ENCODE measurements at places on chromosomes 16 and 17.

DNA sequence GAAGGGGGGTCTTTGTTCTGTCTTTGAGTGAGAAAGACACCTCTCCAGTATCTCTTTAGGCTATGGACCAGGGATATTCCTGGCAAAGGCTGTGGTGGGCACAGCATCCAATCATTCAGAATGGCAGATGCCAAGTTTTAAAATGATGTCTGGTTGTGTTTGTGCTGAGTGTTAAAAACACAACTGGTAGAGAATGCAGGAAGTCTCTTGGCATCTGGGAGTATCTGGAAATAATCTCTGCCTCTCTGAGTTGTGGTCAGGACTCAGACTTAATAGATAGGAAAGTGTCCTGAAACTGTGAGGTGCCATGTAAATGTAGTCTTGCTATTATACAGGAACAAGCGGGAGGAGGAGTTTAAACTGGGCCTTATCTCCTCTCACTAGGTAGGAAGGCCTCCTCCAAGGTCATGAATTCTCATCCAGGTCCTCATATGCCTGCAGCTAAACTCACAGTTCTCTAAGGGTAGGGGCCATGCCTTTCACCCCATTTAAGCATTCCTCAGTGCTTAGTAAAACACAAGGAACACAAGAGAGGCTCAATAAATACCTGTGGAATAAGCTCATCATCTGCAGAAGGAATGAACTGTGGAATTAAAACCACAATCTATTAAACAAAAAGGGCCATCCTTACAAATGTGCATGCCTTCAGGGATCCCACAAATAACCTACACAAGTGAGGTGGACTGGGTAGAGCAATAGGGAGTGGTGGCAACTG, 317.6 kb downstream of the CBLN1 start:
- DNase-seq, result no peak

GRCh38 chr17:62681939-62682381, 54.5 kb downstream of the MRC2 start:
- no peak for DNase-seq

- peak; percentile 65 for DNase-seq
Observed at GRCh38 chr16:70428178-70428998, 10.5 kb downstream of the ST3GAL2 start.

DNA sequence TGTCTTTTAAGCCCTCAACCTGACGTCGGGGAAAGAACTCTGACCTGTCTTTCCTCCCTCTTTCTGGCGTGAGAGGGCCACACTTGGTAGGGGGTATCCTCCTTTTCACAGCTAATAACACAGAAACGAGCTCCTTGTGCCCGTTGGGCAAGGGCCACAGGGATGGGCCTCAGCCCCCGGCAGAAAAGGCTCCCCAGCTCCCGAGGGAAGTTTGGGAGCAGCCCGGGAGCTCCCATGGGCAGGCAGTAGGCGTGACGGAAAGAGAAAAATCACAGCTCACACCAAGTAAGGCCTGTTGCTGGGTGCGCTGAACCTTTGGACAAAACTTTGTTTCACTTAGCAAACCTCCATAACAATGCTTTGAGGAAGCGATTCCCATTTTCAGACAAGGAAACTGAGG, 82.8 kb upstream of the MED9 start:
- no peak for DNase-seq

- DNase-seq, result no peak
Observed at GRCh38 chr16:76819226-76819916, 371.6 kb upstream of the MON1B start.

DNA sequence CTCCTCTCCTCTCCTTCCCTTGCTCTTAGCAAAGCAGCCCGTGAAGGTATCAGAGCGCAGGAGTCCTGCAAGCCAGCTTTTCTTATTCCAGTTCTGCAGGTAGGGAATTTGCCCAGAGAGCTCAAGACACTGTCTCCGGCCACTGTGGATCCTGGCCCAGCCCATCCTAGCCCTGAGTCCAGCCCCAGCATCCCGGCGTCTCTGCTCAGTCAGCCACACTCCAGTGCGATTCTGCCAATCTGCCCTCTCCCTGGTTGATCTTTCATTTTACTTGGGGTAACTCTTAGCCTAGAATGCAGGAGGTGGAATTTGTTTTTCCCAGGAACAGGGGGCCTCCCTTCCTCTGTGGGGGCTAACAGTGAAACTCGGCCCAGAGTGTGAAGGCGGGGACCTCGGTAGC, 176.9 kb upstream of the GSE1 start:
- no peak for DNase-seq

DNA sequence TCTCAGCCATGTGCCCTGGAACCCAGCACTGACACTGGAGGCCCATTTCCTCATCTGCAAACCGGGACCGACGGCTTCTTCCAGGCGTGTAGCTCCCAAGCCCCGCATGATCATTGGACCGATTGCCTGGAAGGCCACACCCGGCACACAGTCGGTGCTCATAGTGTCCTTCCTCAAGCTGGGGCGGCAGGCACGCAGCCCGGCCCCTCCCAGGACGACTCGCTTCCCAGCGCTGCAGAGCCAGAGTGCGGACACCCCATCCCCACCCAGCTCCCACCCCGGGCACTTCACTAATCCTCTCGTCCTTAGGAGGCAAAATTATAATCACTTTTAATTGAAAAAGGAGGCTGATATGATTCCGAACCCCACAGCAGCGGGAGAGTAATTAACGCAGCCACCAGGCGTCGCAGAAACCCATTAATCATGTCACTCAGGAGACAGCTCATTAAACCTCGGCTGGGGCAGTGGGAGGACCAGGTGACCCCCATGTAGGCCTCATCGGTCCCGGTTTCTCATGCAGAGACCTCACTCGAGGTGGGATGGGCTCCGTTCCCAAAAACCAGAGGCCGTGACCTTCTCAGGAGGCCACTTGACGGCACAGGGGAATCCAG, 33.1 kb downstream of the ZNF469 start:
- DNase-seq, result no peak

GRCh38 chr16:29696881-29697331, 17.9 kb downstream of the QPRT start:
- no peak for DNase-seq

- no peak for DNase-seq
Observed at GRCh38 chr17:8294814-8295316, 335 bp downstream of the SLC25A35 start.

- no peak for DNase-seq
Observed at GRCh38 chr16:71707199-71707598, 17.3 kb downstream of the PHLPP2 start.

- DNase-seq, result no peak
Observed at GRCh38 chr16:16867973-16868372, 489.0 kb downstream of the NPIPA7 start.

DNA sequence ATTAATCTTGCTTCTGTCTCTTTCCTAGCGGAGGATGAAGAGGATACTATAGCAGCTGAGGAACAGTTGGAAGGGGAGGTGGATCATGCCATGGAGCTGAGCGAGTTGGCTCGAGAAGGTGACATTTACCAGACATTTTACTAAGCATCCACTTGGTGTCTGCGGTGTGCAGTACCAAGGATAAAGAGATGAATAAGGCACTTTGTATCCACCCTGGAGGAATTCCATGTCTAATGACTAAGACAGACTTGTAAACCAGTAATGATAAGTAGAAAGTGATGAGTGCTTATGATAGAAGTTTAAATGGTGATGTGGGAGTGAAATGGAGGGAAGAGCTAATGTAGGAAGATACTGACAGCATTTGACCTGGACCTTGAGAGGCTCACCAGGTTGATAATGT, 12.0 kb downstream of the SRCAP start:
- DNase-seq, result no peak

DNA sequence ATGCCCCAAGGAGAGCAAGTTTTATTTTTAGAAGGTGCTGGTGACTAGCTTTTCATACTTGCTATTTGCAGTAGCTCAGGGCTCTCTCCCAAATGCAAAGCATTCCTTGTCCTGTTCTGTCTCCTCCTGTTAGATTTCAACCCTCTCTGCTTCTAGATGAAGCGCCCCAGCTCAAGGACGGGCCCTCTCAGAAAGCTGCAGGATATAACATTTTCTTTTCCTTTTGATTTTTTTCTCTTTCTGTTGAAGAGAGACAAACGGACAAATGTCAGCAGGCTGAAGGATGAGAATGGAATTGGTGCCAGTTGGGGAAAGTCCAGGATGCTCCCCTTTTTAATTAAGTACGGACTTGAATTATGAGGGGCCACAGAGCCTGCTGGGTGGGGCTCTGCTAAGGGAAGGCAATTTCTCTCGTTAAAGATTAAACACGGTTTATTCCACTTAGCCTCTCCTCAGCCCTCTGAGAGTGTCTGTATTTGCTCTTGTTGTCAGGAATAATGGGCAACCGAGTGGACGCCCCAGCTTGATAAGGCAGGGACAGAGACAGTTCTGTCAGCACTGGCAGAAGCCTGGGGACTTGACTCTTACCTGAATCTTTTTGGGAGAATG, 6.2 kb upstream of the ETV4 start:
- no peak for DNase-seq

DNA sequence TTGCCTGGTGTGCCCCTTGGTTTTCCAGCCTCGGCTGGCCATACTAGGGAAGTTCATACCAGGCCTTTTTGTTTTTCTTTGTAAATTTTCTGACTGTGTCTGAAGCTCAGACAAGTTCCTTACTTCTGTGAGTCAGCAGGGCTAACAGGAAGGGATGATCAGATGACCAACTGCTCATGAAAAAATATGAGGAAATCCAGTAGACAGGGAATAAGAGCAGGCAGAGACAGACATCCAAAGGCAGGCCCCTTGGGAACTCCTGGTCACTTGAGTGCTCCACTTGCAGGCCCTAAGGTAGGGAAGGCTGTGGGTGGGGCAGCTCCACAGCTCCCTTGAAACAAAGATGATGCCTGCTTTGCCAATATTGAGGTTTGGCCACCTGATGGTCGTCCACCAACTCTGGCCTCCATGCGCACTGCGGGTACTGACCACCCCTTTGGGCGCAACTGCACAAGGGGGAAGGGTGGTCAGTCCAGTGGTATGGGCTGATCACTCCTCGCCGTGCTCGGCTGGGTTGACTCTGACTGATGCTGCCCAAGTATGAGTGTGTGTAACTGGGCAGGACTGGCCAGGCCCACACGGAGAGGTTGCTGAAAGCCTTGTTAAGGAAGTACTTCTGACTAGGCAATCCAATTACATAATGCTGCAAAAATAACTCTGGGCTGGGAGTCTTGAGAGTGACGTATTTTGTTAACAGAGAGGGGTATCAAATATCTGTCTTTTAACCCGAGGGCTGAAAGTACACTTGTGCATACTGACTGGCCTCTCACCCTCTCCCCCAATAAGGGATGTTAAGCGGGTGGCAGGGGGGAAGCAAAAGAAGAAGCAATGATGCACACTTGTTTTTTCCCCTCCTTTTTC, 20.8 kb upstream of the ZFHX3 start:
- DNase-seq, result peak; percentile 37

DNA sequence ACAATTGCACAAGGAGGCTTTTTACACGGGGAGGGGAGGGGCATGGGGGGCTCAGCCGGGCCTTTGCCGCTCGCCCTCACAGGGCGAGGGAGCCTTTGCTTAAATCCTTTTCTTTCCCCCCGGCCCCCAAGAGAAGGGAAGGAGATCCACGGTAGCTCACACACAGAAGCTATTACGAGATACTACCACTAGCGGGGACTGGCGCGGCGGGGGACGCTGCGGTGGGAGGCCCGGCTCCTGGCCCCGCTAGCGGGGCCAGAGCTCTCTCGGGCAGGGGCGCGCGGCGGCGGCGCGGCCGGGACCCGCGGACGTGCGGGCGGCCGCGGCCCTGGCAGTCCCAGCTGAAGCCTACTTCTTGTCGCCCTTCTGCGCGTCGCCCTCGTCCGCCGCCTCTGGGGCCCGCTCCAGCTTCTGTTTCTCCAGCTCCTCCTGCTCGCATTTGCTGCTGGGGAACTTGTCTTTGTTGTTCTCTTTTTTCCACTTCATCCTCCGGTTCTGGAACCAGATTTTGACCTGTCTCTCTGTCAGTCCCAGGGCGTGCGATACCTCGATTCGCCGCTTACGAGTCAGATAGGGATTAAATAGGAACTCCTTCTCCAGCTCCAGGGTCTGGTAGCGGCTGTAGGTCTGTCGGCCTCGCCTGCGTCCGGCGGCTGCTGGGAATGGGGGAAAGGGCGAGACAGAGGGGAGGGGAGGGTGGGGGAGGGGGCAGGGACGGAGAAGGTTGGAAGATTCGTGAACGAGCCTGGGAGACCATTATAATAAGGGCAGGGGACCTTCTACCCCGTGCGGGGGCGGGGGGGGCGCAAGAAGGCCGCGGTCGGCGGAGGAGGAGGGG, 2.0 kb downstream of the HOXB8 start:
- no peak for DNase-seq

GRCh38 chr17:50020841-50021599, 26.0 kb upstream of the DLX3 start:
- DNase-seq, result no peak

GRCh38 chr17:74892974-74893911, at the start of gene FADS6:
Gene FADS6, minus strand, starts transcription at chr17:74893633. Its CDS starts 38 bp downstream, at chr17:74893595.
- DNase-seq, result no peak

GRCh38 chr16:60031740-60032139, 1297.6 kb upstream of the GOT2 start:
- DNase-seq, result no peak

- DNase-seq, result no peak
Observed at GRCh38 chr16:75111514-75111940, 5.1 kb downstream of the LDHD start.

DNA sequence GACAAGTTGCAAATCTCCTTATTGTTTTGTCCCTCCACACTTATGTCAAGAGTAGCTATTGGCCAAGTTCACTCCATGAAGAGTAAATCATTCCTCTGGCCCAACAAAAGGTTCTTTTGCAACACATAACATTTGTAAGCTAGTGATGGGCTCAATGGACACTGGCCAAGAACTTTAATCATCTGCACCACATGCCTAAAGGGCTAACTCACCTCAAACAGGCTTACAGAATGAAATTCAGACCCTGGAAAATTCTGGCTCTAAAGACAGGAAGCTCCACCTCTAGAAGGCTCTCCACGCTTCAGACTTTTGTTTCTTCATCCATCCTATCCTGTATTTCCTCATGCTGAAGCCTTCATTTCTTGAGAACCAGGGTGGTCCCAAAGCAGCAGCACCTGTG, 10.9 kb upstream of the ANKFN1 start:
- DNase-seq, result no peak

DNA sequence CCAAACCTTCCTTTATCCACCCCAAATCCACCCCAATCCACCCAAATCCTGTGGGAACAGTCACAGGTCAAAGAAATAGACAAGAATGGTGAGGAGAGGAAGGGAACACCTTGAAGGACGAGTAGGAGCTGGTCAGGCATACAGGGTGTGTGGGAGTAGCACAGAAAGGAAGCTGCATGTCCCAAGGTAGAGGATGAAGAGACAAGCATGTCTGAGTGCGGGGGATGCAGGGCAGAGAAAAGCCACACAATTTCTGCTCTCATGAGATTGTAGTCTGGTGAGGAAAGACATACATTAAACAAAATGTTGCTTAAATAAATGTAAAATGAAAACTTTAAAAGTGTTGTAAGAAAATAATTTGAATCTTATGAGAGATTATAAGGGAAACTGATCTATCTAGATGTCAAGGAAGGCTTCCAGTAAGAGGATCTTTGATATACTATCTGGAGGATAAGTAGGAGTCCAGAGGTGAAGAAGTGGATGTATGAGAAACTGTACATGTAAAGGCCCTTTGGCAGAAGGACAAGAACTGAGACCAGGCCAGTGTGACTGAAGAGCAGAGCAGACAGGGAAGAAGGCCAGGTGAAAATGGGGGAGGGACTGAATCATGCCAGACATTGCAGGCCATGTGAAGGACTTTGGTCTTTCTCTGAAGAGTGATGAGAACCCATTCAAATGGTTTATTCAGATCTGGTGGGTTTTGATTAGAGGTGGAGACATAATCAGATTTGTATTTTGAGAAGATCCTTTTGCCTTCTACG, 18.6 kb downstream of the TMEM98 start:
- DNase-seq, result no peak
